ENCODE measurements at places on chromosomes 1 and 21. TPM values are rescaled to one million over a fixed set of nuclear protein-coding genes. Genes with fewer than 3 reads are reported as not detected.

IFNLR1 gene
- total RNA-seq, result 3.2 TPM

GRCh38 chr1:160813215-160813614 lies 17.2 kb downstream of the LY9 start:
- no peak overlapping the region for H3K27ac ChIP-seq
- peaks cover 10% of the 10 kb centered on the region for H3K4me1 ChIP-seq
- no peak overlapping the region for H3K4me3 ChIP-seq
- DNase-seq, result no peak
- H3K27me3 ChIP-seq, result no peaks in the 10 kb centered on the region

DNA sequence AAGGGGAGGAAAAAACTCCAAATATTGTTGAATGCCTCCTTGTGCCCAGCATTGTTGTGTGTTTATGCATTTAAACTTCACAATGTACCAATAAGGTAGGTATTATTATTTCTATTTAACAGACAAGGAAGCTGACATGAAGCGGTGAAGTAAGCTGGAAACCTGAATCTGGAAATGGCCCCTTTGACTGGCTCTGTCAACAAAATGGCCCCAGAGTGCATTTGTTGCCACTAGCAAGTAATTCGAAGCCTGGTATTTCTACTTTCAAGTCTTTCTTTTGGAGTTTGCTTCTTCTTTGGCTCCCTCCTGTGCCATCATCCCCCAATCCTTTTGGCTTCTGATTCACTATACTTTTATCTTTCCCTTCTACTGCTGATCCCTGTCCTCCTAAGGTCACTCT lies 23.1 kb downstream of the CRYZL1 start:
- H3K36me3 ChIP-seq, result peaks cover 15% of the 10 kb centered on the region
- H3K4me1 ChIP-seq, result no peaks in the 10 kb centered on the region
- no peak for DNase-seq
- H3K27ac ChIP-seq, result no peak overlapping the region
- no peak overlapping the region for H3K4me3 ChIP-seq

CRYAA gene
- not detected for total RNA-seq

- peak; percentile 19 for DNase-seq
- peak overlapping the region; percentile 31 for H3K27ac ChIP-seq
These were observed 19.3 kb downstream of the AHCYL1 start for GRCh38 chr1:110003747-110004428.

- H3K4me3 ChIP-seq, result no peak overlapping the region
- peaks cover 13% of the 10 kb centered on the region for H3K36me3 ChIP-seq
- H3K27ac ChIP-seq, result peak overlapping the region; percentile 95
- peaks cover 65% of the 10 kb centered on the region for H3K4me1 ChIP-seq
These were observed 161.1 kb upstream of the IRF2BP2 start for GRCh38 chr1:234770924-234771540.

DNA sequence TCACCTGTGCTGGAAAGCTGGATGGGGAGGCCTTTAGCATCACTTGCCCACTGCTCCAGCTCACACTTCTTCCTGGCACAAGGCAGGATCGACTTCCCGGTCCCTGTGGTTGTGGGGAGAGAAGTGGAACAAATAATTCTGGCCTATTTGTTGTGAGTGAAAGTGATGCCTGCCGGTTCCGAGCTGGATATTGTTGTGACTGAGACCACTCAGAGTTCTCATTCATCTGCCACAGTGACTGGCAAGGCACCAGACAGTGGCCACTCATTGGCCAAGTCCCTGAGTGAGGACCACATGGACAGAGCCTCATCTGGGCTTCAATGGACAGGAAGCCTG lies 191.9 kb downstream of the PTPRU start:
- no peak overlapping the region for H3K4me3 ChIP-seq
- no peaks in the 10 kb centered on the region for H3K36me3 ChIP-seq
- no peak for DNase-seq
- no peaks in the 10 kb centered on the region for H3K4me1 ChIP-seq

SPRR2F gene
- not detected for total RNA-seq

- peaks cover 64% of the 10 kb centered on the region for H3K4me1 ChIP-seq
- H3K27ac ChIP-seq, result peak overlapping the region; percentile 100
- peak overlapping the region; percentile 91 for H3K4me3 ChIP-seq
- peaks cover 24% of the 10 kb centered on the region for H3K36me3 ChIP-seq
- no peak for DNase-seq
- H3K27me3 ChIP-seq, result no peaks in the 10 kb centered on the region
These were observed 1.8 kb upstream of the CAP1 start for GRCh38 chr1:40038697-40039096.

RGS7 gene
- total RNA-seq, result not detected

TCHHL1 gene
- total RNA-seq, result not detected

DNA sequence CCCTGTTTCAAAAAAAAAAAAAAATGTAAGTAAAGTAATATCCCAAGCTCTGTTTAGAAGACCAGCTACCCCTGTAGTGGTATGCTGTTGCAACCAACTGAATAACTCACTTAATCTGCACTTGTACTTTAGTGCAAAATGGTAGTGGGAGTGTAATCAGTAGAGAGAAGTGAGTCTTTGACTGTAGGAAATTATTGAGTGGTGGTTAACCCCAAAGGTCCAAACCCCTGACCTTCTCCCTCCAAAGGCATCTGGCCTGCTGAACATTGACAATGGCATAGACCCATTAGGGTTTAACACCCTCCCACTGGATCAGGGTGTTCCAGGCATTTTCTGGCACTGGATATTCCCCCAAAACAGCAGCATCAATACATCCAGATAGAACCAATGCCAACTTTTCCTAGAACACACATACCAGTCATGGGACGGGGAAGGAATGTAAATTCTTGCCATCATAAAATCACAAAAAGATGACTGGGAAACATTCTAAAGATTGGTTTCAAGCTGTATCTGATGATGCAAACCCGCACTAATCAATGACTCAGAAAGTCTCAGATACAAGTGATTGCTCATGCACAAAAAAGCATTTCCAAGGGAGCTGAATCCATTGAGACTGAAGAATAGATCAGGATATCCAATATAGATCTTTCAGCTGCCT lies 110.3 kb downstream of the MRPL39 start:
- no peak overlapping the region for H3K27ac ChIP-seq
- no peak overlapping the region for H3K4me3 ChIP-seq
- peaks cover 6% of the 10 kb centered on the region for H3K36me3 ChIP-seq
- no peaks in the 10 kb centered on the region for H3K27me3 ChIP-seq
- peaks cover 4% of the 10 kb centered on the region for H3K4me1 ChIP-seq

DNA sequence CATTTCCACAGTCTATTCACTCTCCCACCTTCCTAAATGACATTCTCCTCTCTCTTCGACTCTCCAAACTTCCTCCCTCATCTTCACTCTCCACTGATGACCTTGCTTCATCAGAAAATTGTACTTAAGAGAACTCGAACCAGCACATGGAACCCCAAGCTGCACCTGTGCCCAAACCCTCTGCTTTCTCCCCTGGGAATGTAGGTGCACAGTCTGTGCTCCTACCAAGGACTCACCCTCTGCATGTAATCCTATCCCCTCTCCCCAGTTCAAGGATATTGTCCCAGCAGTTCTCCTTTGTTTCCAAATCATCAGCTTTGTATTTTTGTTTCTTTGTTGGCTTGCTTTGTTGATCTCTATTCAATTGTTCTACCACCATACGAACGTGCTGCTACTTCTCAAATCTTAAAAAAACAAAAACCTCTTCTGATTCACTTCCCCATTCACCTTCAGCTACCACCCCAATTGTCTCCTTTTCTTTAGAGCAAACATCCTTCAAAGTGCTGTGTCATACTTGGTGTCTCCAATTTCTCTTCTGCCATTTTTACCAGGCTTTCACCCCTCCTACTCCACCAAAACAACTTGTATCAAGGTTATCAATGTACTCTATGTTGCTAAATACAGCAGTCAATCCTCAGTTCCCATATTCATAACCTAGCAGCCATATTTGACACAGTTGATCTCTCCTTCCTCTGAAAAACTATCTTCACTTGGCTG lies 26.8 kb downstream of the RAB3B start:
- H3K27me3 ChIP-seq, result no peaks in the 10 kb centered on the region
- no peak overlapping the region for H3K27ac ChIP-seq
- H3K4me3 ChIP-seq, result no peak overlapping the region
- DNase-seq, result no peak

- H3K27ac ChIP-seq, result no peak overlapping the region
- DNase-seq, result no peak
- no peaks in the 10 kb centered on the region for H3K36me3 ChIP-seq
These were observed 784.5 kb downstream of the BRINP3 start for GRCh38 chr1:189693140-189693539.

RXRG gene
- total RNA-seq, result not detected

DNA sequence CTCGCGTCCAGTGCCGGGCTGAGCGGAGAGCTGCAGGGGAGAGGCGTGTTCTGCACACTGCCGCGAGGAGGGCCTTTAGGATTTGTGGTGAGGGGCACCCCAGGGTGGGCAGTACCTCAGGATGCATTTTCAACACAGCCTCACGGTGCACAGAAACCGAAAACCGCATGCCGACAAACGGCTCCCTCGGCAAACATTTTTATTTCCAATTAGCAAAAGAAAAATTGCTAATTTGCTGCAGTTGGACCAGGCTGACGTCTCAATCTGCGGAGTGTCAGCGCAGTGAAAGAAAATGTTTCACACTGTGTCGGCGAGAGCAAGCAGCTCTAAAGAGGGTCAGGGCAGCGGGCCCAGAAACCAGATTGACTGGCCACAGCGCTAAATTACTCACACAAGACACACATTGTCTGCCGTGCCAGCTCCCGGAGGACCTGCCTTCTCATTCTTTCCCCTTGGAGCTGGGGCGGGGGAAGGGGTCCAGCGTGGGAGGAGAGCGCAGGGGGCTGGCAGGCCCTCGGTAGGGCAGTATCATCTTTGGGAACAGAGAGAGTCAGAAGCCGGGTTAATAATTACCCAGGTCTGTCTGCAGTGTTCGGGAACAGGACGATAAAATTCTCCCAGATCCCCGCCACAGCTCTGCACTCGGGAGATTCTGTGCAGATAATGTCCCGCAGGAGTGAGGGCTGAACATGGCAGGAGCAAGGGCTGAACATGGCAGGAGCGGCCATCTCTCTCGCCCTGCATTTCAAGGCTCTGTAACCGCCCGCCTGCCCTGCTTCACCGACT lies 150.2 kb downstream of the PRDM16 start:
- H3K36me3 ChIP-seq, result no peaks in the 10 kb centered on the region
- no peak for DNase-seq
- no peak overlapping the region for H3K4me3 ChIP-seq
- no peak overlapping the region for H3K27ac ChIP-seq

HAO2 gene
- total RNA-seq, result not detected

WNT3A gene
- not detected for total RNA-seq

CDC7 gene
- total RNA-seq, result 34.7 TPM

DNA sequence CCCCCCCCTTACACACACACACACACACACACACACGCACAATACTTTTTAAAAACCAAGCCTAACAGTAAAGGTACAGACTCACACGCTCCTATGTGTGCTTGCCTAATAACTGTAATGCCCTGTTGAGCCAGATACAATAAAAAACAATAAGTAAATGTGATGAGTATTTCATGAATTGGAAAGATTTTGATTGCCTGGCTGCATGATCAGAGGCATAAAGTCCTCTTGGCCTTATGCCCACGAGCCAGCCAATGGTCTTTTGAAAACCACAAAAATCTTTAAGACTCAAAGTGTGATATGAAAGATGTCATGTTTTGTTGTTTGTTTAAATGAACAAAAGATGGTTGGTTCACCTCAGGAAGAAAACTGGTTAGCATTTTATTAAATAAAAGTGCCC lies 441.9 kb upstream of the ZRANB2 start:
- no peaks in the 10 kb centered on the region for H3K4me1 ChIP-seq
- H3K36me3 ChIP-seq, result no peaks in the 10 kb centered on the region
- DNase-seq, result no peak
- no peak overlapping the region for H3K4me3 ChIP-seq

DPH2 gene
- total RNA-seq, result 30.0 TPM

GRCh38 chr1:181202986-181203555 lies 114.6 kb downstream of the IER5 start:
- no peak overlapping the region for H3K27ac ChIP-seq
- no peaks in the 10 kb centered on the region for H3K36me3 ChIP-seq
- no peak overlapping the region for H3K4me3 ChIP-seq
- no peak for DNase-seq

FAM78B gene
- total RNA-seq, result 0.17 TPM

TSPEAR gene
- total RNA-seq, result not detected

- DNase-seq, result peak; percentile 23
- H3K4me3 ChIP-seq, result no peak overlapping the region
- H3K27ac ChIP-seq, result no peak overlapping the region
- H3K4me1 ChIP-seq, result no peaks in the 10 kb centered on the region
These were observed 115.7 kb downstream of the SLC30A10 start for GRCh38 chr1:219812491-219813203.

C1QA gene
- not detected for total RNA-seq

- peaks cover 43% of the 10 kb centered on the region for H3K4me1 ChIP-seq
- H3K4me3 ChIP-seq, result no peak overlapping the region
- DNase-seq, result no peak
- H3K27ac ChIP-seq, result no peak overlapping the region
- H3K27me3 ChIP-seq, result no peaks in the 10 kb centered on the region
These were observed 185.0 kb downstream of the TGFBR3 start for GRCh38 chr1:91700771-91701471.

DNA sequence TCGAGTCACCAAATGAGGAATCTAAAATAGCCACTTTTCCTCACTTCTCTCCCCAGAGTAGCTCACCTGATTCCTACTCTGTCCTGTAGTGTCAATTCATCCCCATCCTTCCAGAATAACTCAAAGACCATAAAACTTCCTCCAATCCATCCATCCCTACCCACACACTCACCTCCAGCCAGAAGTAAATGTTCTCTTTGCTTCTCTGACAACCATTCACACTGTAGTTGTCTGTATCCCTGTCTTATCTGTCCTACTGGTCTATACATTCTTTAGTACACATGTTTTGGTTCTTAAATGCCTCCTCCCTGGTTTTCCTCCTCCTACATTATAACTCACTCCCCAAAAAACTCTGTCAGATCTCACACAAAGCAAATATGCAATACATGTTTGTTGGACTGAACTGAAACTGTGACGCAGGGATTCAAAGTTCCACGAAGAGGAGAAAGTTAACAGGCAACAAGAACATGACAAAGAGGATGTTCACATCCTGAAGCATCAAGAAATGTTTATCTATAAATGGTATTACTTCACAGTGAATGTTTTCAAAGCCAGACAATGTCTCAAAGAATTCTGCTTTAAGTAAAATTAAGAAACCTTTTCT lies 11.0 kb downstream of the TP53BP2 start:
- H3K4me1 ChIP-seq, result peaks cover 21% of the 10 kb centered on the region
- H3K36me3 ChIP-seq, result no peaks in the 10 kb centered on the region
- no peak overlapping the region for H3K27ac ChIP-seq
- peak; percentile 28 for DNase-seq
- H3K27me3 ChIP-seq, result no peaks in the 10 kb centered on the region

DNA sequence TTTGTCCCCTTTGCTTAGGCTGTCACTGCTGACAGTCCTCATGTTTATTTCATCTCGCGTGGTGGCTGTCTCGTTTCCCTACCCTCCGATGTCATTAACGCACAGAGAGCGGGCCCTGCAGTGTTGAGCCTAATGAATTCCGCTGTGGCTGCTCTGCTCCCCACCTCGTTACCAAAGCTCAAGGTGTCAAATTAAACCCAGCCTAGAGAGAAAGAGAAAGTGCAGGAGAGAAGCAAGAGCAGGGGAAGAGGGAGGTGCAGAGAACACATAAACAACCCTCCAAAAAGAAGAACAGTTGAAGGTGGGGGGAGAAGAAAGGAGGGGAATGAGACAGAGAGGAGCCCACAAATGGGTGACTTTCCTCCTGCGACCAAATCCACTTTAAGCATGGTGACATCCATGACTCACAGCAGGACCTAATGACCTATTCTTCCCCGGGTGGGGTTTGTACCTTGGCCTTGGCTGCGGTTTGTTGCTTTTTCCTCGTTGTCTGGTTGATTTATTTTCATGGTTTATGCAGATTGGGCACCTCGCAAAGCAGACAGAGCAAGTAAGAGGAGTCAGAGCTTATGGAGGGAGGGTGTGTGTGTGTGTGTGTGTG lies 92.5 kb downstream of the PBX1 start:
- no peaks in the 10 kb centered on the region for H3K27me3 ChIP-seq
- H3K27ac ChIP-seq, result peak overlapping the region; percentile 26
- H3K36me3 ChIP-seq, result no peaks in the 10 kb centered on the region
- DNase-seq, result no peak
- peaks cover 6% of the 10 kb centered on the region for H3K4me1 ChIP-seq
- H3K4me3 ChIP-seq, result no peak overlapping the region
